ENCODE measurements at places on chromosomes 5 and 9.

GRCh38 chr5:77426670-77427069 lies 65.4 kb downstream of the WDR41 start:
- DNase-seq, result peak; percentile 31

- DNase-seq, result no peak
Measured at GRCh38 chr9:98549401-98549800, 159.3 kb downstream of the GABBR2 start.

GRCh38 chr5:69415584-69415958 lies 655 bp downstream of the MARVELD2 start:
- DNase-seq, result no peak

DNA sequence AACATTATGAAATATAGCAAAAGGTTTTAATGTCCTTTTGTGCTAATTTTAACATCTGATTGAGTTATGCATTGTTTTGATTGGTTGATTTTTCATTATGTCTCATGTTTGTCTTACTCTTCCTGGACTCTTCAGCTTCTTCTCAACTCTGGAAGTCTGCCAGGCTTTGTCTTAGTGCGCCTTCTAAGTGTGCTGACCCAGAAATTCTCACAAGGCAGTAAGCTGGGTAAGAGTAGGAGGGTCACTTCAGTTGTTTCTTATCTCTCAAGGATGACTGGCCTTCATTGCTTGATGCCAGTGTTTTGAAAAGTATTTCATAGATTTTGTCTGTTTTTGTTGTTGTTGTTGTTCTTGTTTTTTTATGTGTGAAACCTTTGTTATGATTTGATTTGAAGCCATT lies 59.2 kb downstream of the RIC1 start:
- DNase-seq, result no peak

DNA sequence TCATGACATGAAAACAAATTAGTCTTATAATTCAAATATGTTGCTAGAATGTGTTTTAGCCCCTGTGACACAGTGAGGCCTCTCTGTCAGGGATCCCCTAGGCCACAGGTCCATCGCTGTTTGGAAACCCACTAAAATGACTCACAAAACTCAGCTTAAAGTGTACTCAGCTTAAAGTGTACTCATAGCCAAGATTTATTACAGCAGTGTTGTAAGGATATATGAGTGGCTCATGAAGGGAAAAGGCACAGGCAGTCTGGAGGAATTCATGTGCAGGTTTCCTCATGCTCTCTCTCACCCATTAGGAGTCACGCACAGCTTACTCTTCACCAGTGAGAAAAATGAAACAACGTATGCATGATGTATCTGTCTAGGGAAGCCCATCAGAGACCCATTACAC lies 24.4 kb upstream of the TGFBI start:
- DNase-seq, result peak; percentile 77

- peak; percentile 70 for DNase-seq
Measured at GRCh38 chr5:142293486-142293885, 31.3 kb downstream of the SPRY4 start.

DNA sequence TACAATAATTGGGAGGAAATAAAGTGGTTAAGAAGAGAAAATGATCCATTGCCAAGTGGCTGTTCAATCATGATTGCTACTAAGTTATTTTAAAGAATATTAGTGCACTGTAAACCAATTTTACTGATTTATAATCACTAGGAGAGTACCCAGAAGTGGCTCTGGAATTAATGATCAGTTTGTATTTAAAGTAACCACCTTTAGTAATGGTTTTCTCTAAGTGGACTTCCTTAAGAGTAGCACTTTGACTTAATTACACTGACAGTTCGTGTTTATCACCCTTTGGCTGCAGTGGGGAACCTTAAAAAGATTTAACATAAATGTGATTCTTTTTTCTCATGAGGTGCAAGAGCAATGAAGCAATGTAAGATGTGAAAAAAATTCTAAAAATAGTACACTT lies 310.8 kb downstream of the CDH12 start:
- no peak for DNase-seq

DNA sequence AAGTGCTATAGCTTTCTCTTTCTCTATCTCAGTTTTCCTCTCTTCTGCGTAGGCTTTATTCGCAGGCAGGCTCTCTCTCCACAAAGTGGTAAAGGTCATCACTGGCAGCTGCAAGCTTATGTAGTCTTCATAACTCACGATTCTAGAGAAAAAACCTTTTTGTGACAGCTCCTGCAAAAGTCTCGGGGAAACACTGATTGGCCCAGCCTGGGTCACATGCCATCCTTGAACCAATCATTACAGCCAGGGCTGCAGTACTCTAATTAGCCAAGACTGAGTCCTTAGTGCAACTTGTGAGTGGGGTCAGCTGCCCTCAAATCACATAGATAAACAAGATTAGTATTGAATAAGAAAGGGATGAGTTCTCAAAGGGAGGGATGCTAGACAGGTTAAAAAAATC lies 18.3 kb upstream of the FRMPD1 start:
- DNase-seq, result no peak

GRCh38 chr9:87505869-87506678 lies 8.4 kb downstream of the DAPK1 start:
- no peak for DNase-seq

DNA sequence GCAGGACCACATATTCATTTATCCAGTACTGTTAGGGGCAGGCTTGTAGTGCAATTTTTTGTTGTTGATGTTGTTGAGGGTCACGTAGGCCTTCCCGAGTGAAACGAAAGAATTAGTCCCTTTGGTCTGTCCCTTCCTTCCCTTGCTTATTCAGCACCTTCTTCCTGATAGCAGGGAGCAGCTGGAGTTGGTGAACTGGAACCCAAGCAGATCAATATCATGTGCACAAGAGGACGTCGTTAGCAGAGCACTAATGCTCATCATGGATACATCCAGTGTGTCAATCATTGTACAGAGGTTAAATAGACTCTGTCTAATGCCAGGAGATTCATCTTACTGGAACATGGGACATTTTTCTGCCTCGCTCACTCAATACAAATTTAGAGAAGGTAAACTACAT lies 33.0 kb upstream of the MAP1B start:
- DNase-seq, result no peak

GRCh38 chr5:125979636-125980035 lies 443.6 kb upstream of the GRAMD2B start:
- DNase-seq, result no peak

- no peak for DNase-seq
Measured at GRCh38 chr9:117400171-117400570, 14.7 kb downstream of the ASTN2 start.
